ENCODE measurements at places on chromosomes 1 and 21. TPM values are rescaled to one million over a fixed set of nuclear protein-coding genes. Genes with fewer than 3 reads are reported as not detected.

HMCN1 gene
- total RNA-seq = 0.95 TPM

SPATA21 gene
- total RNA-seq = not detected

VASH2 gene
- total RNA-seq = 0.04 TPM

B4GALT3 gene
- total RNA-seq = 36.7 TPM

HORMAD1 gene
- not detected for total RNA-seq

TFF3 gene
- not detected for total RNA-seq

FAM163A gene
- total RNA-seq = not detected

NCAM2 gene
- 0.04 TPM for total RNA-seq

PCAT6 gene
- total RNA-seq = not detected

CNIH3 gene
- total RNA-seq = 0.38 TPM

TPRG1L gene
- total RNA-seq = 19.9 TPM

CD52 gene
- 0.55 TPM for total RNA-seq

DISP3 gene
- total RNA-seq = not detected

ODR4 gene
- total RNA-seq = 10.2 TPM

RCC2 gene
- 104 TPM for total RNA-seq

RNU1-2 gene
- under 0.01 TPM for total RNA-seq

C8B gene
- not detected for total RNA-seq

RGS8 gene
- total RNA-seq = not detected

LMX1A gene
- total RNA-seq = not detected

SPATA46 gene
- not detected for total RNA-seq

RGS16 gene
- total RNA-seq = 0.23 TPM

SLC1A7 gene
- total RNA-seq = not detected

DENND2D gene
- 22.7 TPM for total RNA-seq

LCK gene
- 0.86 TPM for total RNA-seq

S100A11 gene
- total RNA-seq = 973 TPM

IER5 gene
- total RNA-seq = 50.2 TPM

SYTL1 gene
- total RNA-seq = 28.9 TPM

PSEN2 gene
- total RNA-seq = 9.8 TPM

TNFAIP8L2 gene
- total RNA-seq = not detected

C21orf91 gene
- total RNA-seq = 7.9 TPM

S100A7 gene
- 13.3 TPM for total RNA-seq

ATP5PF gene
- total RNA-seq = 53.9 TPM

PRAMEF17 gene
- not detected for total RNA-seq

CASQ1 gene
- total RNA-seq = not detected

CNKSR1 gene
- total RNA-seq = 14.1 TPM
